ENCODE measurements at places on chromosomes 7 and 10. TPM values are rescaled to one million over a fixed set of nuclear protein-coding genes. Genes with fewer than 3 reads are reported as not detected.

Gene WNT8B
- not detected for total RNA-seq

- H3K36me3 ChIP-seq = no peaks in the 10 kb centered on the region
- no peaks in the 10 kb centered on the region for H3K27me3 ChIP-seq
- H3K4me3 ChIP-seq = no peak overlapping the region
Measured at GRCh38 chr10:114694752-114695151, 36.7 kb upstream of the ABLIM1 start.

Gene SHH
- total RNA-seq = not detected

- no peak overlapping the region for H3K27ac ChIP-seq
- no peak overlapping the region for H3K4me3 ChIP-seq
- no peaks in the 10 kb centered on the region for H3K27me3 ChIP-seq
- peak; percentile 77 for DNase-seq
- H3K4me1 ChIP-seq = no peaks in the 10 kb centered on the region
Measured at GRCh38 chr10:323651-324293, 188.5 kb downstream of the ZMYND11 start.

DNA sequence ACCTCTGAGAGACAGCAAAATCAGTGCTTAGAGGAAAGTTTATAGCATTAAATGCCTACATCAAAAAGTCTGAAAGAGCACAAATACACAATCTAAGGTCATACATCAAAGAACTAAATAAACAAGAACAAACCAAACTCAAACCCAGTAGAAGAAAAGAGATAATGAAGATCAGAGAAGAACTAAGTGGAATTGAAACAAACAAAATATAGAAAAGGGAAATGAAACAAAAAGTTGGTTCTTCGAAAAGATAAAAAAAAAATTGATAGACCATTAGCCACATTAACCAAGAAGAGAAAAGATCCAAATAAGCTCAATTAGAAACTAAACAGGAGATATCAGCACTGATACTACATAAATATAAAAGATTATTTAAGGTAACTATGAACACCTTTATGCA lies 280.0 kb upstream of the NRG3 start:
- no peaks in the 10 kb centered on the region for H3K27me3 ChIP-seq
- no peaks in the 10 kb centered on the region for H3K36me3 ChIP-seq
- H3K4me3 ChIP-seq = no peak overlapping the region
- H3K4me1 ChIP-seq = no peaks in the 10 kb centered on the region

GRCh38 chr10:36559412-36560400 lies 565.7 kb upstream of the ANKRD30A start:
- H3K4me3 ChIP-seq = no peak overlapping the region
- no peaks in the 10 kb centered on the region for H3K27me3 ChIP-seq
- H3K4me1 ChIP-seq = no peaks in the 10 kb centered on the region
- DNase-seq = no peak

DNA sequence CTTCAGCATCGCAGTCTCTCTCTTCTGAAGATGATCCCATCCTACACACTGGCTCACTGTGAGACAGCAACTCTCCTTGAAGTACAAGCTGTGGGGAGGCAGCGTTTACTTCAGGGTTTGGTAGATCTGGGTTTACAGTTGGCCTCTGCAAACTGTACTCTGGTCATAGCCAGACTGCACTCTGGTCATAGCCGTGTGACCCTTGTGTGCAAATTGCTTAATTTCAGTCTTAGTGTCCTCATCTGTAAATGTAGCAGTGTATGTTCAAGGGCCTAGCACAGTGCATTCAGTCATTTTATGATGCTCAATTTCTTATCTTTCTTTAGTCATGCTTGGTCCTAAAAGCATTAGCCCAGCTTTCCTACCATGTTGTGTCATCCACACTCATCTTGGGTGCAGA lies 188.2 kb downstream of the LRMDA start:
- H3K4me1 ChIP-seq = peaks cover 5% of the 10 kb centered on the region
- H3K27ac ChIP-seq = no peak overlapping the region
- no peaks in the 10 kb centered on the region for H3K36me3 ChIP-seq
- H3K27me3 ChIP-seq = no peaks in the 10 kb centered on the region
- no peak for DNase-seq
- H3K4me3 ChIP-seq = no peak overlapping the region

GRCh38 chr7:45646996-45647825 lies 73.0 kb downstream of the ADCY1 start:
- H3K27me3 ChIP-seq = no peaks in the 10 kb centered on the region
- no peak overlapping the region for H3K27ac ChIP-seq
- H3K4me1 ChIP-seq = no peaks in the 10 kb centered on the region
- H3K36me3 ChIP-seq = no peaks in the 10 kb centered on the region

DNA sequence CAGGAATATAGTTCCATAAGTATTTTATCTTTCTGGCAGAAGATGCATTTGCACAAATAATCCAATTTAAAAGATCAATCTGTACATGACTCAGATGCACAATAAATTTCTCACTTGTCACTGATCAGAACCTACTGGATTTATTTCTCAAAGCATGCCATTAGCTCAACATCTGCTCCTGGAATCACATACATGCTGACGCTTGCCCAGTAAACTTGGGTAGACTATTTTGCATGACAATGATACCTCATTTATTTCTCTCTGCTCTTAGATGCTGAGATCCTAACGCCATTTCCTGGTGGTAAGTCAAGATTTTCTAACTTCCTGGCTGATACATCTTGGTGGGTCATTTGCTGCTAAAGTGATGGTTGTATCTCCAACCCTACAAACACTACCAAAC lies 33.8 kb upstream of the C10orf120 start:
- no peaks in the 10 kb centered on the region for H3K4me1 ChIP-seq
- no peaks in the 10 kb centered on the region for H3K27me3 ChIP-seq

DNA sequence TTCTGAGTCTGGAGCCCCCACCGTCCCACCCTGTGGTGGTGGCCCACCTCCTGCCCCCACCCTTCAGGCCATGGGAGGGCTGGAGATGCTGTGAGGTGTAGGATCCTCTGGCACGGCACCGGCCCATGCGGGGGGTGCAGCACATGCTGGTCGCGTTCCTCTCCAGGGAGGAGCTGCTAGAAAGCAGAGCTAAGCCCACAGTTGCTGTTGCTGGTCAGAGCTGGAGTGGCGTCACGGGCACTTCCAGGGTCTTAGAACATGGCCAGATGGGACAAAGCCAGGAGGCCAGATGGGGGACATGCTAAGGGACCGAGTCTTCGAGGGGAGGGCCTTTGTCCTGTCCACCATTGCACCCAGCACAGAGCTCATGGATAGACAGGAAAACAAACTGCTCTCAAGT lies 21.6 kb downstream of the AGAP3 start:
- H3K27ac ChIP-seq = no peak overlapping the region
- H3K36me3 ChIP-seq = no peaks in the 10 kb centered on the region
- H3K4me3 ChIP-seq = no peak overlapping the region

GRCh38 chr7:50543776-50544442 lies 21.3 kb downstream of the DDC start:
- no peaks in the 10 kb centered on the region for H3K36me3 ChIP-seq
- DNase-seq = no peak
- no peaks in the 10 kb centered on the region for H3K27me3 ChIP-seq
- no peak overlapping the region for H3K27ac ChIP-seq

DNA sequence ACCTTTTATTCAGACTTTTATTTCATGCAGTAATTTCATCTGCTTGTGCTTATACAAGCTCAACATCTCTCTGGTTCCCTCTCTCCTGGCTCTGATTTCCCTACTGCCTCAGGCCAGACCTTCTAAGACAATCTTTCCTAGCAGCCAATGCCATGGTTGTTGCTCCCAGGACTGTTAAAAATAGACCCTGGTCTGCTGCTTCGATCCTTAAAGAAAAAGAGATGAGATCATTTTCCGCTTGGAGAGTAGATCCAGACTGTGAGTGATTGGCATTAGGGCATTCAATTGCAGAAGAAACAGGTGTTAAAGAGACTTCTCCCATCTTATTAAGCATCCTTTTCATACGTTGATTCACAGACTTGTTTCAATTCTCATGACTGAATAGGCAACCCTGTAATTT lies 68.4 kb upstream of the ITGB1 start:
- no peaks in the 10 kb centered on the region for H3K36me3 ChIP-seq
- H3K4me3 ChIP-seq = no peak overlapping the region
- no peak for DNase-seq

Gene SPDYE16
- total RNA-seq = 1.7 TPM

DNA sequence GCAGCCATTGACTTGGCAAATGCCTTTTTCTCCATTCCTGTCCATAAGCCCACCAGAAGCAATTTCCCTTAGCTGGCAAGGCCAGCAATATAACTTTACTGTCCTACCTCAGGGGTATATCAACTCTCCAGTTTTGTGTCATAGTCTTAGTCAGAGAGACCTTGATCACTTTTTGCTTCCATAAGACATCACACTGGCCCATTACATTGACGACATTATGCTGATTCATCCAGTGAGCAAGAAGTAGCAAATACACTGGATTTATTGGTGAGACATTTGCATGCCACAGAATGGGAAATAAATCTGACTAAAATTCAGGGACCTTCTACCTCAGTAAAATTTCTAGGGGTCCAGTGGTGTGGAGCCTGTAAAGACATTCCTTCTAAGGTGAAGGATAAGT lies 649.7 kb upstream of the ANKRD30A start:
- no peak for DNase-seq
- H3K27me3 ChIP-seq = no peaks in the 10 kb centered on the region
- no peaks in the 10 kb centered on the region for H3K36me3 ChIP-seq
- H3K4me3 ChIP-seq = no peak overlapping the region
- H3K4me1 ChIP-seq = no peaks in the 10 kb centered on the region

DNA sequence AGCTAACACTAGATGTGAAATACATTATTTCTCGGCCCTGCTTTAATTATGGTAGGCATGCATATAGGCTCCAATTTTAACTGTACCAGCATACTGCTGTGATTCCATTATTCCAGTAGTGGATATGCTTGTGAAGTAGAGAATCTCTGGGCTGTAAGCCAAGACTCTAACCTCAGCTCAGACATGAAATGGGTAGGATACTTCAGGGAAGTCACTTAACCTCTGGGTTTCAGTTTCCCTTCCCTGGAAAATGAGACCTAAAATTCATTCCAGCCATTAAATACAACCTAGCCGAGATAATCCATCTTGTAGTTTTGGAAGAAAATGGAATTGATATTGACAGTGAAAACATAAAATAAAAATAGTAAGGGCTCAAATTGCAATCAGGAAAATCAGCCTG lies 59.6 kb upstream of the TRIL start:
- H3K4me1 ChIP-seq = peaks cover 2% of the 10 kb centered on the region
- H3K4me3 ChIP-seq = no peak overlapping the region
- no peaks in the 10 kb centered on the region for H3K27me3 ChIP-seq
- H3K27ac ChIP-seq = no peak overlapping the region

DNA sequence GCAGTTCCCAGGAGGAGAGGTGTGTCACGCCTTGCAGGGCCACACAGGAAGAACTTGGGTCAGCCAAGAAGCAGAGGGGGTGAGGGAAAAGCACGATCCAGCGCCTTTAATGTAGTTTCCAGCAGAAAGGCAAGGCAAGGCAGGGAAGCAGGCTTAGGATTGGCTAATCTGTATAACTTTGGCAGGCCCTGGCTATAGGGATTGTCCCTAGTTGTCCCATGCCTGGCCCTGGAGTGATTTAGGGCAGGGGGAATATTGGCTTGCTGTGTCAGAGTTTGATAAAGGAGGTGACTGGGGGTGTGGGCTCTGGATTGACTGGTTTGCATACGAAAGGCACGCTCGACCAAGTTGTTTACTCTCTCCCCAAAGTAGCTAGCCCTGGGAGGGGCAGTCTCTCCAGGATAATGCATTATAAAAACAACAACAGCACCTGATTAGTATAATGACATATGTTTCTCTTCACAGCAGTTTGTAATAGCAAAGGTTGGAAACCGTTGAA lies 44.5 kb downstream of the RBM28 start:
- H3K36me3 ChIP-seq = no peaks in the 10 kb centered on the region
- no peak for DNase-seq
- no peak overlapping the region for H3K4me3 ChIP-seq
- H3K27ac ChIP-seq = no peak overlapping the region

Gene SCART1
- 5.0 TPM for total RNA-seq

DNA sequence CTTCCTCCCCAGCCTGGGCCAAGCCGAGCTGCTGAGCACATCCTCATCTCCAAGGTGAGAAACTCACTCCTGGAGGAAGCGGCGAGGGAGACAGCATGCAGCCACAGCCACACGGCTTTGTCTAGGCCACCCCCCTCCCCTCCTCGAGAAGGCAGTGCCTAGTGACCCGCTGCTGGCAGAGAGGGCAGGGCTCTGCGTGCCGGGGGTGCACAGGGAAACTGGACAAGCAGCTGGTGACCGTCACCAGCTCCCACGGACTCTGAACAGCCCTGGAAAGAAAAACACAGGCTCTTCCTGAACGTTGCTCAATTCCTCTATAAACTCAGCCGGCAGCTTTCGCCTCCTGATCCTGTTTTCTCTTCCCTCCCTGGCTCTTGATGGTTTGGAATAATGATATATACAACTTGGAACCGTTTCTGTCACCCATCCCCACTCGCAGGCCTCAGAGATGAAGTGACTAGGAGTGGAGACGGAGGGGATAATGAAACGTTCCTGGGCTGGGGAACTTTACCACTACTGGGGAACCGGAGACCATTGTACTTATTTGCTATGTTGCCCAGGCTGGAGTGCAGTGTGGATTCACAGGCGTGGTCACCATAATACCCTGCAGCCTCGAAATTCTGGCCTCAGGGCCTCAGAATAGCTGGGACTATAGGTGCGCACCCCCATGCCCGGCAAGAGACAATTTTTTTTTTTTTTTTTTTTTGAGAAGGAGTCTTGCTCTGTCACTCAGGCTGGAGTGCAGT lies 19.3 kb downstream of the PAPOLB start:
- DNase-seq = no peak
- H3K27ac ChIP-seq = no peak overlapping the region
- no peaks in the 10 kb centered on the region for H3K27me3 ChIP-seq
- H3K4me3 ChIP-seq = no peak overlapping the region
- H3K36me3 ChIP-seq = no peaks in the 10 kb centered on the region
- H3K4me1 ChIP-seq = peaks cover 1% of the 10 kb centered on the region

- no peaks in the 10 kb centered on the region for H3K27me3 ChIP-seq
- no peaks in the 10 kb centered on the region for H3K36me3 ChIP-seq
- H3K4me3 ChIP-seq = no peak overlapping the region
Measured at GRCh38 chr7:24075426-24075810, 208.6 kb upstream of the NPY start.

Gene SLC29A4
- 2.2 TPM for total RNA-seq

Gene GRM8
- total RNA-seq = 0.40 TPM

DNA sequence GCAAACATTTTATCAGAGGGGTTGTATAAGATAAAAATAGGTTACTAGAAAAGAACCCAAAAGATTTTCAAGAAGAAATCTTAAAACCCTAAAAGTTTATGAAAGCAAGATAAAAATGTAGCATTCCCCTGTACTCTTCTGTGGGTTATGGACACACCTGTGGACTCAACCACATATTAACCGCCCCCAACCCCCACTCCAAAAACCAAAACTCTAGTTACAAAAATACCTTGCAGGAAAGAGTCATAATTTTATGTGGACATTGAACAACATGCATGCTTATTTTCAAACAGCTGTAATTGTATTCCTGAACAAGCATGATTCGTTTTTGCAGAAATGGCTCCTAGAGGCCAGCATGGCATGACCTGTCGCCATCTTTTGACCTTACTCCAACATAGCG lies 466.9 kb downstream of the PHTF2 start:
- DNase-seq = no peak
- H3K4me3 ChIP-seq = no peak overlapping the region
- no peak overlapping the region for H3K27ac ChIP-seq
- no peaks in the 10 kb centered on the region for H3K27me3 ChIP-seq

All from ovary (tissue), 10 donors.